Right lobe of liver (tissue), 6 donors: ENCODE measurements at places on chromosomes 13 and 19. TPM values are rescaled to one million over a fixed set of nuclear protein-coding genes. Genes with fewer than 3 reads are reported as not detected.

- no peak overlapping the region for H3K4me3 ChIP-seq
- no peak overlapping the region for H3K27ac ChIP-seq
- no peaks in the 10 kb centered on the region for H3K4me1 ChIP-seq
- no peaks in the 10 kb centered on the region for H3K27me3 ChIP-seq
Measured at GRCh38 chr13:94006296-94006695, 473.2 kb downstream of the DCT start.

GRCh38 chr13:51523082-51523518 is 61.2 kb upstream of the WDFY2 start:
- DNase-seq = peak; percentile 60
- H3K36me3 ChIP-seq = no peaks in the 10 kb centered on the region
- no peak overlapping the region for H3K4me3 ChIP-seq
- no peaks in the 10 kb centered on the region for H3K27me3 ChIP-seq

DNA sequence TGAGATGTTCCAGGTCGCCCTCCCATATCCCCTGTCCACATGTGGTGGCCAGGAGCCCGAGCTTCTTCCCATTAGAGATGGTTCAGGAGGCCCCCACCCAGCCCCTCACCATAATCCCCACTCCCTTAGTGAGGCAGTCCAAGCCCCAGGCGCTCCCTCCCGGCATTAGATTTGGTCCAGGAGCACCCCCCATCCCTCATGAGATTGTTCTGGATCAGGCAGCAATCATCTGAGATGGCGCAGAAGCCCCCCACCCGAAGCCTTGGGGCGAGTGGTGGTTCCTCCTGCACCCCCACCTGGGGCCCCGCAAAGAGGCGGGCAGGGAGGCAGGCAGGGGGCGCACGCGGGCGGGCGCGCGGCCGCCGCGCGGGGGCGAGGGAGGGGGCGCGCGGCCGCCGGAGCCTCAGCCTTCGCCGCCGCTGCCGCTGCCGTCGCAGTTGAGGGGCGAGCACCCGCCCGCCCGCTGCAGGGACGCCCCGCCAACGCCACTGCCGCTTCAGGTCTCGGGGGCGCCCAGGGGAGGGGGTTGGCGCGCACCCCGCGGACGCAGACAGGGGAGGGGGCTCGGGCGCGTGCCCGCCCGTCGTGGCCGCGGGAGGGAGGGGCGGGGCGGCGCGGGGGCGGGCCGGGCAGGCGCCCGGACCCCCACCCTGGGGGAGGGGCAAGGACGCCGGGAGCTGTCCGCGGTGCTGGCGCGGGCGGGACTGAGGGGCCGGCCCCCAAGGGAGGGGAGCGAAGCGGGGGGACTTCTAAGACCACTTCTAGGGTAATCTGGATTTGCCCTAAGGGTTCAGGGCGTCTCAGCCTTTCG is 46.4 kb upstream of the SHKBP1 start:
- DNase-seq = no peak
- no peaks in the 10 kb centered on the region for H3K4me1 ChIP-seq
- H3K36me3 ChIP-seq = no peaks in the 10 kb centered on the region
- no peak overlapping the region for H3K4me3 ChIP-seq

DNA sequence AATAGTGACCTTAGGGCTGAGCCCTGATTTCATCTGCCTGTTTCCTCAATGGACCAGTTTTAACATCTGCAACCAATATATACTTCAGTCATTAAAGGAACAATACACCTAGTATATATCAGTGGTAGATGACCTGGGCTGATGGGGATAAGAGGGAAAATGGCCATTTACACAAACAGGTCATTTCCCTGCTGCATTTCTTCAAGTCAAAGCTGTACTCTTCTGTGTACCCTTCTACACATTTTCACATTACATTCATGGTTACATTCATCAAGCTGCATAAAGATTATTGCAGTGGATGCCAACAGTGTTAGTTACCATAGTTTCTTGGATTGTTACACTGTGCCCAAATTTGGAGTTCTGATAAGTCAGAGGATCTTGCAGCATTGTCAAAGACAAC is 81.2 kb upstream of the RAP2A start:
- no peak for DNase-seq
- H3K4me3 ChIP-seq = no peak overlapping the region
- peaks cover 15% of the 10 kb centered on the region for H3K4me1 ChIP-seq
- no peaks in the 10 kb centered on the region for H3K27me3 ChIP-seq

SRRM5 gene
- total RNA-seq = 0.18 TPM

AKAP8L gene
- 69.4 TPM for total RNA-seq

GRCh38 chr13:73190477-73190876 is 131.7 kb downstream of the KLF5 start:
- no peak overlapping the region for H3K27ac ChIP-seq
- no peaks in the 10 kb centered on the region for H3K36me3 ChIP-seq
- DNase-seq = no peak

DNA sequence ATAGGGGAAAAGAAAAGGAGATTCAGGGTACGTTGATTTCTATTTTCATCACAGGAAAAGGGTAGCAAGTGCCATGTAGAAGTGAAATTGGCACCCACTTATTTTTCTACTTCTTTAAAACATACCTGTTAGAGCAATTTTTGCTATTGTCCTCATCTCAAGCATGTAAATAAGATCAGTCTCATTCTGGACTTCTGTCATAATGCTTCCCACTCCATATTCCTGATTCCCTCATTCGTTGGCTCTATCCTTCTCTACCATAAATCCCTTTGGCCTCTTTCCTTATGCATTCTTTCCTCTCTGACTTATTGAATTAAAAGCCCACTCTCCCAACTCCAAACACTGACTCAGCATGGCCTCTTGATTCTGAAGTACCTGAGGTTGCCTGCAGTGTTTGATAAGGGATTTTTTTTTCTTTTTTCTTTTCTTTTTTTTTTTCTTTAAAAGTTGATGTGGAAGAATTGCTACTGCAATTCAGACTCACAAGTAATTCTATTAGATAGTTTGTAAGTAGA is 465.7 kb downstream of the SLITRK6 start:
- no peaks in the 10 kb centered on the region for H3K27me3 ChIP-seq
- no peaks in the 10 kb centered on the region for H3K4me1 ChIP-seq
- no peak for DNase-seq
- no peaks in the 10 kb centered on the region for H3K36me3 ChIP-seq

DNA sequence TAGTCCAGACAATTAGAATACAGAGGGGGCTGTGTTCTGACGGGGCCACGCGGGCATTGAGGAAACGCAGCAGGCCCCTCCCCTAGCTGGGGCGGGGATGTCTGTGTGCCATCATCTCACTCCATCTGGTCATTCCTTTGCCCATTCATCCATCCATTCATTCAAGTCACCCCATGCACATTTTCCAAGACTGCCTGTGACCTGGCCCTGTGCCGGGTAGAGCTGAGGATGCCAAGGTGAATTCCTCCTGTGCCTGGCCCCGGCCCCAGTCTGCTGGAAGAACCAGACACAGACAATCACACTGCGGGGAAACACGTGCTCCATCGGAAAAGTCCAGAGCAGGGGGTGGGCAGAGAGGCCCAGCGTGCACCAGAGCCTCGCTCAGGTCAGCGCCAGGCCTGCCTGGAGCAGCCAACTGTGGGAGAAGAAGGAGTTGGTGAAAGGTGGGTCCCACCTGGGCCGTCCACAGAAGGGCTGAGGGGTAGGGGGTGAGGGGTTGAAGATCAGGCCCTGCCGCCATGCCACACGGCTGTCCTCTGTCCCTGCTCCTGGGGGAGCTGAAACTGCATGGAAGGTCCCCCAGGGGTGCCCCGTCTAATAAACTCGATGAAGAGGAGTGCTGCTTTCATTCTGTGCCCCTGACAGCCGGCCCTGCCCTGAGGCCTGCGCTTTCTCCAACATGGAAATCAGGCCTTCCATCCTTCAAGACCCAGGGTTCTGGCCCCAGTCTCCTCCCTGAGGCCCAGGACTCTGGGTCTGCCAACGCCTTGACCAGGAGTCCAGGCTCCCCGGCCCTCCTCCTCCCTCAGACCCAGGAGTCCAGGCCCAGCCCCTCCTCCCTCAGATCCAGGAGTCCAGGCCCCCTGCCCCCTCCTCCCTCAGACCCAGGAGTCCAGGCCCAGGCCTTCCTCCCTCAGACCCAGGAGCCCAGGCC is 1.6 kb upstream of the CACNG6 start:
- no peaks in the 10 kb centered on the region for H3K4me1 ChIP-seq
- H3K36me3 ChIP-seq = no peaks in the 10 kb centered on the region
- H3K4me3 ChIP-seq = no peak overlapping the region
- H3K27me3 ChIP-seq = no peaks in the 10 kb centered on the region

CLEC4M gene
- total RNA-seq = 64.8 TPM

OVOL3 gene
- not detected for total RNA-seq

DNA sequence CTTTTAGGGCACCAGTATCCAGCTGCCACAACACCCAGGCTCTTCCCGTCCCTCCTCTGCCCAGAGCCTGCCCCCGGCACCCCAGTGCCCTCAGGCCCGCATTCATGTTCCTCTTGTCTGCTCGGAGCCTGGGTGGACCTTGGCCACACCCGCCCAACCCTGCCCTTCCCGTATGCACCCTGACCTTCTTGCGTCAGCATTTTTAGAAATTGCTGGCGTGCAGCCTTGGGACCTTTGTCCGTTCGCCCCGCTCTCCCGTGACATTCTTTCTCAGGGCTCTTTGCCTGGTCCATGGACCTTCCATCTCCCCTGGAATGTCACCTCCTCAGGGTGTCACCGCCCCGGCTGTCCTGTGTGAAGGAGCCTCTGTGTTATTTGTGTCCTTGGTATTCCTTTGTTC is 7.6 kb downstream of the NUCB1 start:
- peaks cover 50% of the 10 kb centered on the region for H3K36me3 ChIP-seq
- DNase-seq = peak; percentile 94

SHISA7 gene
- not detected for total RNA-seq

SLC10A2 gene
- total RNA-seq = not detected

GRCh38 chr19:7595466-7596133 is at the start of gene CAMSAP3:
Gene CAMSAP3, plus strand, starts transcription at chr19:7595863. Its CDS starts 140 bp downstream, at chr19:7596003.
- H3K4me3 ChIP-seq = peak within 1 kb of the TSS; percentile 66
- DNase-seq = peak; percentile 70
- H3K27me3 ChIP-seq = no peaks in the 10 kb centered on the region
- H3K36me3 ChIP-seq = no peaks in the 10 kb centered on the region

DNA sequence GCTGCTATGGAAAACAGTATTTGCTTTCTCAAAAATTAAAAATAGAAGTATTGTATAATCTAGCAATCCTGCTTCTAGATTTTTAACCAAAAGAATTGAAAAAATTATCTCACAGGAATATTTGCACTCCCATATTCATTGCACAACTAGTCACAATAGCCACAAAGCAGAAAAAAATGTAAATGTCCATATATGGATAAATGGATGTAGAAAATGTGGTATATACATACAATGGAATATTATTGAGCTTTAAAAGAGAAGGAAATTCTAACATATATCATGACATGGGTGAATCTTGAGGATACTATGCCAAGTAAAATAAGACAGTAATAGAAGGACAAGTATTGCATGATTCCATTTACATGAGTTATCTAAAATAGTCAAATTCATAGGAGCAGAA is 2753.0 kb downstream of the PCDH9 start:
- no peak overlapping the region for H3K27ac ChIP-seq
- H3K36me3 ChIP-seq = no peaks in the 10 kb centered on the region
- H3K4me3 ChIP-seq = no peak overlapping the region
- H3K27me3 ChIP-seq = no peaks in the 10 kb centered on the region
- no peaks in the 10 kb centered on the region for H3K4me1 ChIP-seq

GRCh38 chr13:60679131-60679530 is 282.1 kb downstream of the TDRD3 start:
- no peaks in the 10 kb centered on the region for H3K4me1 ChIP-seq
- H3K27ac ChIP-seq = no peak overlapping the region
- no peak overlapping the region for H3K4me3 ChIP-seq
- H3K36me3 ChIP-seq = no peaks in the 10 kb centered on the region

TNFRSF19 gene
- total RNA-seq = 0.20 TPM

SIGLEC14 gene
- total RNA-seq = 3.4 TPM

GRCh38 chr13:31627097-31627845 is 112.1 kb upstream of the RXFP2 start:
- no peaks in the 10 kb centered on the region for H3K27me3 ChIP-seq
- H3K4me3 ChIP-seq = no peak overlapping the region
- no peaks in the 10 kb centered on the region for H3K4me1 ChIP-seq
- no peak overlapping the region for H3K27ac ChIP-seq
- DNase-seq = no peak

OR7C1 gene
- not detected for total RNA-seq

ZNF132 gene
- 2.8 TPM for total RNA-seq

GRCh38 chr13:33373624-33374023 is 88.1 kb upstream of the STARD13 start:
- H3K4me3 ChIP-seq = no peak overlapping the region
- H3K36me3 ChIP-seq = no peaks in the 10 kb centered on the region
- H3K27ac ChIP-seq = no peak overlapping the region
- no peak for DNase-seq
- no peaks in the 10 kb centered on the region for H3K4me1 ChIP-seq

ZNF175 gene
- total RNA-seq = 1.6 TPM

PRODH2 gene
- total RNA-seq = 67.3 TPM

GRCh38 chr19:3239367-3239766 is 14.9 kb downstream of the CELF5 start:
- H3K36me3 ChIP-seq = no peaks in the 10 kb centered on the region
- H3K27ac ChIP-seq = no peak overlapping the region
- no peaks in the 10 kb centered on the region for H3K4me1 ChIP-seq
- H3K27me3 ChIP-seq = no peaks in the 10 kb centered on the region

PEAK3 gene
- 0.42 TPM for total RNA-seq

- no peak overlapping the region for H3K27ac ChIP-seq
- no peaks in the 10 kb centered on the region for H3K36me3 ChIP-seq
- no peak overlapping the region for H3K4me3 ChIP-seq
- no peaks in the 10 kb centered on the region for H3K4me1 ChIP-seq
- H3K27me3 ChIP-seq = no peaks in the 10 kb centered on the region
Measured at GRCh38 chr13:36163809-36164308, 32.7 kb upstream of the DCLK1 start.

FSD1 gene
- total RNA-seq = 0.46 TPM

- DNase-seq = no peak
- H3K36me3 ChIP-seq = no peaks in the 10 kb centered on the region
- no peak overlapping the region for H3K4me3 ChIP-seq
- H3K27ac ChIP-seq = no peak overlapping the region
Measured at GRCh38 chr13:44573790-44574465, 2.2 kb downstream of the TSC22D1 start.
